ENCODE measurements at places on chromosomes 1 and 21.

- DNase-seq = no peak
Measured at GRCh38 chr1:3063379-3064295, 5.4 kb upstream of the PRDM16 start.

DNA sequence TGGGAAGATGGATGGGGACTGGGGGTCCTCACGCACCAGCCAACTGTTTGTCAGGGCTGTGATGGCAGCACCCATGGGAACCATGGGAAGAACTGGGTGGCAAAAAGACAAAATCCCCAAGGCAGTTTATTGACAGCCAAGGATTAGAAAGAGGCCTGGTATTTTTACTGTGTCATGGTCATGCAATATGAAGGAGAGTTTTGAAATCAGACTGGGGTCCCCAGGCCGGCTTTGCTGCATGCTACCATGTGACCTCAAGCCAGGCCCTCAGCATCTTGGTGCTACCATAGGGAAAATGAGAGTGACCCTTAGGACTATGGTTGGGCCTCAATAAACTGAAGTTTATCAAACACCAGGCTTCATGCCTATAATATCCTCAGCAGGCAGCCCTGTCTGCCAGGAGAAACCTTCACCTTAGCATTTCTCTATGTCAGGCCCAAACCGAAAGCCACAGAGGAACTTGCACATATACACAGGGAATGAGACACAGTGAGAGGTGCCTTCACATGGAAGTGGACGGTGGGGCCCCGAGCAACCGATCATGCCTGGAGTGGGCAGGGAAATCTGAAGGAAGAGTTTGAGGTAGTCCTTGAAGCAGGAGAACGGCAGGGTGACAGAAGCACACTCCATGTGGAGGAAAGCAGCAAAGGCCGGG lies 203.2 kb downstream of the HIVEP3 start:
- DNase-seq = no peak

- DNase-seq = no peak
Measured at GRCh38 chr21:36470294-36470693, 9.6 kb downstream of the CLDN14 start.

DNA sequence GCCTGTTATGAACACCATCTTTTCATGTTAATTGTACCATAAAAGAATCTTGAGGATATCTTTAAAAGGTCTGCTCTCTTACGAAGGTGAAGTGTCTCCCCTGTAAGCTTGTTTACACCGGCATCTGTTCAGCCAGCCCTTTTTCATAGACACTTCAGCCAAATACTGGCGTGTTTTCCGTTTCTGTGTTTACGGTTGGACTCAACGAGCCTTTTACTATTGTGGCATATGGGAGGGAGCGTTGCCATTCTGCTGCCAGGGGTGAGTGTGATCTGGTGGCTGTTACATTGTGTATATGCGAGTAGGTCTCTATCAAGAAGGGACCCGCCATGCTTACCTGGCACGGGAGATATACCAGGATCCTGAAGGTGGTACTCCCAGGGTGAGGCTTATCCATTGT lies 433.8 kb downstream of the CAMTA1 start:
- DNase-seq = no peak

DNA sequence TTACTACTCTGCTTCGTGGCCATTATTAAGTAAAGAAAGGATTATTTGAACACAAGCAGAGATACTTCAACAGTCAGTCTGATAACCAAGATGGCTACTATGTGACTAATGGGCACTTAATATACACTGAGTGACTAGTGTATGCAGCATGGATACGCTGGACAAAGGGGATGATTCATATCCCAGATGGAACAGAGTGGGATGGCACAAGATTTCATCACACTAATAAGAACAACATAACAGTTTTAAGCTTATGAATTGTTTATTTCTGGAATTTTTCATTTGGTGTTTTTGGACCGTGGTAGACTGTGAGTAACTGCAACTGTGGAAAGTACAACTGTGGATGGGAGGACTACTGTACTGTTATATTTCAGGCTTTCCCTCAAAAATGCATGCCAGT lies 9.4 kb downstream of the ZCCHC17 start:
- DNase-seq = no peak

DNA sequence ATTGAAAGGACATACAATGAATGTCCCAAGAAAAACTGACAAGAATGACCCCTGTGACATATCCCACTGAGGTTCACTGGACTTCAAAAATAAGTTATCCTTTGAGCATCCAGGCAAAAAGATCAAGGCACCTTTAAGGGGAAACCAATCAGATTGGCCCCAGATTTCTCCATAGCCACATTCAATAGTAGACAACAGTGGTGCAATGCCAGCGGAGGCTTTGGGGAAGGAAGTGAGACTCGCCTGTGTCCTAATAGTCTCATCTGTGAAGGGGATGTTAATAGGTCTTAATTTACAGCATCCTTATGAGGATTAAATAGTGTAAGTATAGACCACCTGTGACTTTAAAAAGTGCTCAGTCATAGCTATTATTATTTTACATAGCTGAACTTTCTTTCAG lies 21.5 kb downstream of the RPL5 start:
- no peak for DNase-seq

DNA sequence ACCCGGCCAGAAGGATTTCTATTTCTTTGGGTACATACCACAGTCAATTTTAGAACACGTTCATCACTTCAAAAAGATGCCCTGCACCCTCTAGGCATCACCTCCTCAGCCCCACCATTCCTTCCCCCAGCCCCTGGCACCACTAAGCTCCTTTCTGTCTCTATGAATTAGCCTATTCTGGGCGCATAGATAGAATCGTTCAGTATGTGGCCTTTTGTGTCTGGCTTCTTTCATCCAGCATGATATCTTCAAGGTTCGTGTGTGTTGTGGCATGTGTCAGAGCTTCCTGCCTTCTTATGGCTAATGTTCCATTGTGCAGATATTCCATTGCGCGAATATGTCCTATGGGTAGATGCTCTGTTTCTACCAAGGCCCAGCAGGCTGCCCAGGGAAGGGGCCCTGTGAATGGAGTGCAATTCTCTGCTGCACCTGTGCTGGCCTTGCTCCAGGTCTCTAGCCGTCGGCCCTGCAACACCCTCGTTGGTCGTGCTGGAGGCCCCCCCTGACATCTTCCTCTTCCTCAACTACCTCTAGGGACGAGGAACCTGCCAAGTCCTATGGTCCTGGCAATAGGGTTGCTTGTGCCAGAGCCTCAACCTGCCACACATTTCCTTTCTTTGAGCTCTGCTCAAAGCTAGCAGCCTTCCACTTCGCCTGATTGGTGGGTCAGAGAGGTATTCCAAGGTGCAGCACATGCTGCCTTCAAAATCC lies 113.5 kb downstream of the RIPK4 start:
- no peak for DNase-seq

- no peak for DNase-seq
Measured at GRCh38 chr1:57420981-57421785, 2.7 kb downstream of the DAB1 start.

GRCh38 chr1:246081856-246082668 lies 425.0 kb downstream of the SMYD3 start:
- DNase-seq = no peak

DNA sequence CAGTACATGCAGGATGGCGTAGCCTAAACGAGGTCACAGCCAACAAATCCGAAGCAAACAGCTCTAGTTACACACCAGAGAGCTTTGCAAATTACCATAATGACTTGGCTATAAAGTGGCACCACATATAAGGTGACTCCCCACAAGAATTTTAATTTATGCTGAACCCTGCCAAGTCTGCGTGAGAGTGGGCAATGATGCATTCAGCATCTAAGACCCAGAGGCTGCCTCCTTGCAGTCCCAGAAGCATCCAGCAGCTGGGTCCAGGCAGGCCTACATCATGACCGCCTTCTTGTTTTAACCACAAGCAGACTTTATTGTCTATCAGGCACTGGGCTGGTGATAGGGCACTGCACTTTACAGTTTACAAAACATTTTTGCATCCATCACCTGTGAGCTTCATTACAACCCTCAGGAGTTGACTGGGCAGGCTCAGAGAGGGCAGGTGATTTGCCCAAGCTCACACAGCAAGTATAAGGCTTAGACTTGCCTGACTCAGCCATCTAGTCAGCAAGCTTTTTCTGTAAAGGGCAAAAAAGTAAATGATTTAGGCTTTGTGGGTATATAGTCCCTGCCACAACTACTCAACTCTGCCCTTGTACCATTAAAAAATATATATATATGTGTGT lies 134.6 kb downstream of the GLIS1 start:
- DNase-seq = no peak

DNA sequence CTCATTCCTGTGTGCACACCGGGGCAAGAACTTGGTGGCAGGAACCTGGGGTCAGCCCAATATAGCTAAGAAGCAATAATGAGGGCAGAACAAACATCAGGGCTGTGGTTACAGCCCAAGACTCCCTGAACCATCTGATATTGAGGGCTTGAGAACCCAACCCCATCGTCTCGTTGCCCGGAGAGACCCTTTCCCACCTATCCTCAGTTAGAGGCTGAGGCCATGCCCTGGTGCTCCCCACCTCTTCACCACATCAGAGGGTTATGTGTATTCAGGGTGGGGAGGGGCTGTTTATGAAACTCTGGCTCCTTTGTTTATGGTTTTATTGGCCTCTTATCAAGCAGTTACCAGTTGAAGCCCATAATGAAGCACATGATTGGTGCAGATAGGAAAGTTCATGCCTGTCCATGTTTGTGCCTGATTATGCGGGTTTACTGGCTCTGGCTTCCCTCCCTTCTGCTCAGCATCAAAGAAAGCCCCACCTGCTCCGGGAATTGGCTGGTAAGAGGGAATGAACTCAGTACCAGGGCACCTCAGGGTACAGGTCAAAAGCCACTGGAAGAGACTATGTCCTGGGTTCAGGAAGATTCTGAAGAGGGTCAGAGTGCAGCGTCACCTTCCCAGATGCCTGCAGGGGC lies 14.5 kb downstream of the NUAK2 start:
- DNase-seq = no peak

- DNase-seq = no peak
Measured at GRCh38 chr1:212651521-212651920, 43.0 kb downstream of the ATF3 start.

DNA sequence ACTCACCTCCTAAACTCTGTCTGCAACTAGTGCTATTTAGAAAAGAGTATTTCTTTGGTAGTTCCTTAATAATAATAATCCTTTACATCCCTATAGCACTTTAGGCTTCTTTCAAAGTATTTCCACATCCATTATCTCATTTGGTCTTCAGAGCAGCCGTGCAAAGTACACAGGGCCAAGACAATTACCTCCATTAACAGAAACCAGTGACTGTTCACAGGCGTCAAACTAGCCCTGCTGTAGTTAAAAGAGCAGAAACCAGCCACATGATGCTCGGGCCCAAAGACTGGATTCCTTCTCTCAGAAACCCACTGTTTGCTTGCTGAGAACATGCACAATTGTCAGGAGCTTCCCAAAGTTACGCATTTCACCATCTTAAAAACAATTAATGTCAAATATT lies 396.0 kb upstream of the DAB1 start:
- no peak for DNase-seq

DNA sequence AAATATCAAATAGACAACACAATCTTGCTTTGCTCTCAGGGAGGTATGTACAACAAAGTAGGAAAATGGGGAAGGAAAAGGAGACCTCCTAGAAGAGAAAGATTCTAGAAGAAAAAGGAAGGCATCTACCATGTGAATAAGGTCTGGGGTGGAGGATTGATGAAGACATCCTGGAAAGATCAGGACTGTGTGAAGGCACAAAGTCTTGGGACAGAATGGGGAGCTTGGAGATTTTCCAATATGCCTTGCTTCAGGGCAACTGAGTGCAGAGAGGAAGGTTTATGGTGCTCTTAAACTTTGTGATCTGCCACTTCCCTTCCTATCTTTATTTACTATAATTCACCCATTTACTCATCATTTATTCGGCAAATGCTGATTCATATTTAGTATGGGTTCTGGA lies 352.0 kb downstream of the PLPP3 start:
- DNase-seq = no peak

DNA sequence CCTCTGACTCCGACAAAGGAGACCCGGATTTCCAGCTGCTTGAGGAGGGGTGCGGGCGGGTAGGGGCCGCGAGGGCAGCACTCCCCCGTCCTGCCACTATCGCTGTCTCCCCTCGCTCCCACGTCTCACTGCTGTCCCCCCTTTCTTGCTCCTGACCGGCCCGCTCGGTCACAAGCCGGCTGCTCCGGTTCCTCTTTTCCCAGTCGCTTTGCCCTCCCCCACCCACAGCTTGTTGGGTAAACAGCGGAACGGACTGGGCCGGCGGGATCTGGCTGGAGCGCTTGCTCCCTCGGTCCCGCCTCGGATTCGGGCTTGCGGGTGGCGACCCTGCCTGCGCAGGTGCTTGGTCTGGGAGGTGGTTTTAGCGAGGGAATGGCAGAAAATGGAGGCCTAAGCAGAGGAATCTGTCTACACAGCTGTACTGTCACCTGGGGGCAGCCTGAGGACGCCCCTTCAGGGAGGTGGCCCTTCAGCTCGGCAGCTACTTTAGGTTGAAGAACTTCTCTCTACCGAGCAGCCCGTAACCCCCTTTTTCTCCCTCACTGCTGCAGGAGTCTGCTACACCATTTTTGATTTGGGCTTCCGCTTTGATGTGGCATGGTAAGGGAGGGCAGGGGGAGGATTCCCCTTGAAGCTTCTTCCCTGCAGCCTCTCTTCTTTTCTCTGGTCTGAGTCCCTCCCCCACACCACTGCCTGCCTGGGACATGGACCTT lies 645 bp downstream of the ATP6V0B start:
- DNase-seq = no peak

GRCh38 chr1:62424411-62424810 lies 12.4 kb upstream of the USP1 start:
- DNase-seq = no peak

- no peak for DNase-seq
Measured at GRCh38 chr1:41626616-41627375, 142.3 kb upstream of the EDN2 start.

DNA sequence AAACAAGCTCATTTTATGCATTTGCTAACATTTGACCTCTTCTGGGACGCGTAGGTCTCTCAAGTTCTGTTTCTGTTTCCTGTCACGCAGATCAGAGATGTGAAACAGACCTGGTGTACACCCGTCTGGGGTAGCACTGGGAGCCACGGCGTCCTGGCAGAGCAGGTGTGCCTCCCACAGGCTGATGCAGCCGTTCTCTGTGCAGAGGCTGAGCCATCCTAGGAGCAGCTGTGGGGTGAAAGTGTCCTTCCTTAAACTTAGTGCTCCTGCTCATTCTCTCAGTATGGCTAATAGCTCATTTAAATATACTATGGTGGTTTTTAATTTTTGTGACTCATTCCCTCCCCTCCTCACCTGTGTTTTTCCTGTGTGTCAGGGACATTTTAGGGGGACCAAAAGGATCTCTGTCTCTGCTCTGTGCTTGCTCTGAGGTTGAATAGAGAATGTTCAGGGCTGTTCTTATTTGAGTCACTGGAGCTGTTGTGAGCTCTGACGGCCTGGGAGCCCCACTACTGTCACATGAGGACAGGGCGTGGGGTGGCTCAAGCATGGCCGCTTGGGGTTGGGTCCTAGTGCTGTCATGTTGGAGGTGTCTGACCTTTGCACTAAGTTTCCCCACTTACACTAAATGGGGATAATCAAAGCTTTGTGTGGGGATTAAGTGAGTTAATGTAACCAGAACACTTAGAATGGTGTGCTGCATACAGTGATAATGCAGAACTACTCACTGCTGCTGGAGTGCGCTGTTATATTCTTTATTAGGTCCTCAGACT lies 43.0 kb downstream of the GALNT2 start:
- DNase-seq = peak; percentile 47

Measured in stimulated activated CD4-positive, alpha-beta T cell treated with anti-CD3 and anti-CD28 coated beads, Interleukin-1b, Interleukin-23, amount 100 ng/mL, for 1 hour (primary cell).